Activated T-helper 1 cell treated with anti-CD3 and anti-CD28 coated beads, Interleukin-2, amount 50 U/mL, for 16 hours (primary cell): ENCODE measurements at places on chromosomes 7 and 10.

GRCh38 chr7:131210618-131211017 lies 117.1 kb upstream of the MKLN1 start:
- DNase-seq, result no peak

DNA sequence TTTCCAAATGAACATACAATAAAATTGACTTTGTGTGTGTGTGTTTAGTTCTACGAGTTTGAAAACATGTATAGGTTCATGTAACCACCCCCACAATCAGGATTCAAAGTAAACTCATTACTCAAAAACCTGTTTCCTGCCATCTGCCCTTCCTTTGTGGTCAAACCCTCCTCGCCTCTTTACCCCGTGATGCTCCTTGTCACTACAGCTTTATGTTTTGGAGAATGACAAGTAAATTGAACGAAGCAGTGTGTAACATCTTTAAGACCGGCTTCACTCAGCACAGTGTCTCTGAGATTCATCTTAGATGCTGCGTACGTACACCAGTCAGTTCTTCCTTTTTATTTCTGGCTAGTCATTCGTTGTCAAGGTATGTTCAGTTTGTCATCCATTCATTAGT lies 54.6 kb upstream of the MKI67 start:
- no peak for DNase-seq

- no peak for DNase-seq
Measured at GRCh38 chr10:89421018-89421476, 6.7 kb downstream of the IFIT5 start.

- no peak for DNase-seq
Measured at GRCh38 chr10:97150013-97150595, 35.7 kb downstream of the SLIT1 start.
